Brain (organoid and tissue), 16 donors: ENCODE measurements at places on chromosomes 6 and 20. TPM values are rescaled to one million over a fixed set of nuclear protein-coding genes. Genes with fewer than 3 reads are reported as not detected.

GRCh38 chr20:7773511-7773910 lies 166.7 kb downstream of the HAO1 start:
- no peak for DNase-seq

- no peak for DNase-seq
These were observed 15.8 kb upstream of the GPR63 start for GRCh38 chr6:96853083-96853482.

The FNDC11 gene
- 8.0 TPM for polyA plus RNA-seq

DNA sequence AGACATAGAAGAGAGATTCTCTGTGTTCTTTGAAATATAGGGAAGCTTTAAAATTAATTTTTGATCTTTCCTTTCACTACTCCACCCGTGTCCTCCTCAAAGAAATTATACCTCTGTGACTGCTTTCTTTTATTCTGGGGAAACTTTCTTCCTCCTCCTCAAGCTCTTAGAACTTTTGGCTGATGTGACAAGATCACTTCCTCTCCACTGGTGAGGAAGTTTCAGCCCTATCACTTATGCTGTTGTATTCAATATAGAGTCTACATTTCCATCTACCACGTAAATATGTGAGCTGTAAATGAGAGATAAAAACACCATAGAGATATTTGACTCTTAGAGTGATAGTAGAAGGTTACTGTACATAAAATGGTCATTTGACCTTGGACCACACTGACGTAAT lies 141.9 kb upstream of the SASH1 start:
- no peak for DNase-seq

GRCh38 chr6:158910484-158911440 lies 89.2 kb downstream of the RSPH3 start:
- DNase-seq, result peak; percentile 70

DNA sequence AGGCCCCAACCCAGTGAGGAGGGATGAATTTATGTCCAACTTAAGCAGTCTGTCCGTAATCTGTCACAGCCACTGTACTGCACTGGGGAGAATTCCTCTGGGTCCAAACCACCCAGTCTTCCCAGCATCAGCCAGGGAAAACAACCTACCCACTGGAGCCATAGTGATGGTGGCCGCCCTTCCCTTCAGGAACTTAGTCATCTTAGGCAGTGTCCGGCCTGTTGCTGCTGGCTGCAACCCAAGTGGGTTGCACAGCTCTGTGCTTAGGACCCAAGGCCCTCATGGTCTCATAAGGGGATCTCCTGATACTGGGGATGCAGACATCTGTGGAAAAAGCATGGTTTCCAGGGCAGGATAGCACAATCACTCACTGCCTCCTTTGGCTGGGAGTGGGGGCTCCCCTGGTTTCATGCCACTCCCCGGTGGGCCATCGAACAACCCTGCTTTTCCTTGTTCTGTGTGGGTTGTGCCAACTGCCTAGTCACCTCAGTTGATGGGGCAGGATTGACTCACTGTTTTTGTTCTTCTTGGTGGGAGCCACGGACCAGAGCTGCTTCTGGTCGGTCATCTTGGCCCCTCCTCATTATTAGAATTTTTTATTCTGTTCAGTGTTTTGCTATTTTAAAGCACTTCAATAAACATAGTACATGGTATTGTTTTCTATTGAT lies 591.9 kb downstream of the DOK5 start:
- no peak for DNase-seq

- peak; percentile 94 for DNase-seq
These were observed 393 bp upstream of the FABP7 start for GRCh38 chr6:122778985-122779661.

The PEX7 gene
- polyA plus RNA-seq, result 8.0 TPM
